Tibial nerve (tissue), 4 donors: ENCODE measurements at places on chromosomes 6 and 20.

GRCh38 chr6:11386323-11386722 lies 151.2 kb upstream of the TMEM170B start:
- DNase-seq = no peak

DNA sequence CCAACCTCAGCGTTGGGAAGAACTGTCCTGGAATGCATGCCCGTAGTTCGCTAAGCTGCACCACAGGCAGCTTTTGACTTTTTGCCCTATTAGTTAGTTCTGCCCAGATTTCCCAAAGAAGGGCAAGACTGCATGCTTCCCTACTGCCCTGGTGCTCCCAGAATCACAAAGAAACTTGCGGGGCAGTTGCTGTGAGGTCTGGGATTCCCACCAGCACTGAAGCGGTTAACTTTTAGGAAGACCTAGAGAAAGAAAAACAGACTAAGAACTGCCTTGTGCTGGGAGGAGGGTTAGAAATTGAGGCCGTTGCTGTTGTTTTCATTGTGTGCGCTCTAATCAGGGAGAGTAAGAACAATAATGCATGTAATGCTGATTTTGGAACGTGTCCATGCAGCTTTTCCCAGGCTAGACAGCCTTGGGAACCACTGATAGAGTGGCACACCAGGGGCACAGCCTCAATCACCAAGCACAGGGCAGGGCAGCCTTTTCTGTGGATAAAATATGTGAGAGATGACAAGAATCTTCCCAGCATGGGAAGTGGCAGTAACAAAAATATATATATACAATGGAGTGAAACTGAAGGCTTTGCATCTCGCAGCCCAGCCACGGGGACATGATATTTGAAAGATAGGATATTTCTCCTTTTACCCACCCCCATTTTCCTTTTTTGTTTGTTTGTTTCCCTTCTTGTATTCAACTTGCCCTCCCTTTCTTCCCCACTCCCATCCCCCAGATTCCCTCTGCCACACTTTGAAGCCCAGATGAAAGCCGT lies 137.7 kb upstream of the HEY2 start:
- no peak for DNase-seq

DNA sequence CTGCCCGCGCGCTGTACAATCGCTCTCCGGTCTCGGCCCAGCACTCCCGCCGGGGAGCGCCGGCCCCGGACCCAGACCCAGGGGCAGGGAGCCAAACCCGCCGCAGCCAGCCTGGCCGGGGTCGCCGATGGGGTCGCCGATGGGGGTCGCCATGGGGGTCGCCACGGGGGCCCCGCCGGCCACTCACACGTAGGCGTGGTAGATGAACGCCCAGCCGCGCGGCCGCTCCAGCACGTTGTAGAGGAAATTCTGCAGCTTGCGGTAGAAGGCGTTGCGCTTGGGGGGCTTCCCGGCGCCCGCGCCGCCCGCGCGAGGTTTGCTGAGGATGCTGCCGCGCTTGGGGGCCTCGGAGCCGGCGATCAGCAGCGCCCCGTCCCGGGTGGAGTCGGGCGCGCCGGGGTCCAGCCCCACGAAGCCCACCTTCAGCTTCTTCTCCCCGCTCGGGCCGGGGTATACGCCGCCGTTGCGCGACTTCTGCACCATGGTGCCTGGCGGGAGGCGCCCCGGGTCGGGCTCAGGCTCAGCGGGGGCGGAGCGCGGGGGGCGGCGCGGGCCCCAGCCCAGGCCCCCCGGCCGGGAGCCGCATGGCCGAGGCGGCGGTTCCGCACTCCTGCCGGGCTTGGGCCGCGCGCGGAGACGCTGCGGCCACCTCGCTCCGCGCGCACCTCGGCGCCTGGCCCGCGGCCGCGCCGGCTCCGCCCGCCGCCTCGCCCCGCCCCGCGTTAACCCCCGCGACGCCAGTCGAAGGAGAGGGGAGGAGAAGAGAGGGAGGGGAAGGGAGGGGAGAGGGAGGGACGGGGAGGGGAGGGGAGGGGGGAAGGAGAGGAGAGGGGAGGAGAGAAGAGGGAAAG lies at the start of gene KCNQ2:
Gene KCNQ2, minus strand, starts transcription at position 675 of the 851 bp plus-strand sequence. Its CDS starts 192 bp downstream, at position 483.
- no peak for DNase-seq

DNA sequence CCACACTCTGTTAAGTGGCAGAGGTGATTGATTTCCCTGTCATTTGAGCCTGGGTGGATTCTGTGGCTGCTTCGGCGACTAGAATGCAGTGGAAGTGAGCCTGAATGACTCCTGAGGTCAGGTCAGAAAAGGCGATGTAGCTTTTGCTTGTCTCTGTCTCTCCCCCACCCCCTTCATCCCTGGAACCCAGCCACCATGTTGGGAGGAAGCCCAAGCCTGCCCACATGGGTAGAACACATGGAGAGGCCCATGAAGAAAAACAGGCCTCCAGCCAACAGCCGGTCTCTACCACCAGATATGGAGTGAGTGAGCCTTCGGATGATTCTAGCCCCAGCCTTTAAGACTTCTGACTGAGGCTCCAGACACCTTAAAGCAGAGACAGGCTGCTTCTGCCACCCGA lies 181.0 kb downstream of the TFAP2C start:
- DNase-seq = no peak

DNA sequence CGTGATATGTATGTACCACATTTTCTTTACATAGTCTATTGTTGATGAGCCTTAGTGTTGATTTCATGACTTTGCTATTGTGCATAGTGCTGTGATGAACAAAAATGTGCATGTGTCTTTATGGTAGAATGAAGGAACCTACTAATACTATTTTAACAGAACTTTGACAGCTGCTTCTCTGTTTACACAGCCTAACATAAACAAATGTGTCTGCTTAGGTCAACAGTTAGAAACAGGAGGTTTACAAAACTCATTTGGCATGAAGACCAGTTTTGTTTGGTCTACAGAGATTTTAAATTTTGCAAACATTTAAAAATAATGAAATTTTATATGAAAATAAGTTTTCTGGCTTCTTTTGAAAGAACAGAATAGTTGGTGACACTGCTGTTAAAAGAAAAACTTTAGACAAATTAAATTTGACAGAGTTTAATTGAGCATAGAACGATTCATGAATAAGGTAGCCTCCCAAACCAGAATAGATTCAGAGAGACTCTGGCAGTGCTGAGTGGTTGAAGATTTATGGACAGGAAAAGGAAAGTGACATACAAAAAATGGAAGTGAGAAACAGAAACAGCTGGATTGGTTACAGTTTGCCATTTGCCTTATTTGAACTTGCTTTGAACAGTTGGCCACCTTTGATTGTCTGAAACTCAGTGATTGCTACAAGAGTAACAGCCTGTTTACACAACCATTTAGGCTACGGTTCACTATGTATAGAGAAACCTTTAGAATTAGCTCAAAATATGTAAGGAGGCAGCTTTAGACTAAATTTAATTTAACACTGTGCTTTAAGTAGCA lies 715.8 kb upstream of the HS3ST5 start:
- DNase-seq = no peak
